ENCODE measurements at places on chromosomes 13 and 19.

- no peak for DNase-seq
Measured at GRCh38 chr19:18558604-18559003, 934 bp downstream of the KXD1 start.

GRCh38 chr19:32748497-32748896, 28.9 kb downstream of the TDRD12 start:
- no peak for DNase-seq

GRCh38 chr13:26538363-26539317, 18.8 kb upstream of the WASF3 start:
- DNase-seq = peak; percentile 70

GRCh38 chr13:87498681-87499080, 172.5 kb upstream of the SLITRK5 start:
- DNase-seq = no peak

DNA sequence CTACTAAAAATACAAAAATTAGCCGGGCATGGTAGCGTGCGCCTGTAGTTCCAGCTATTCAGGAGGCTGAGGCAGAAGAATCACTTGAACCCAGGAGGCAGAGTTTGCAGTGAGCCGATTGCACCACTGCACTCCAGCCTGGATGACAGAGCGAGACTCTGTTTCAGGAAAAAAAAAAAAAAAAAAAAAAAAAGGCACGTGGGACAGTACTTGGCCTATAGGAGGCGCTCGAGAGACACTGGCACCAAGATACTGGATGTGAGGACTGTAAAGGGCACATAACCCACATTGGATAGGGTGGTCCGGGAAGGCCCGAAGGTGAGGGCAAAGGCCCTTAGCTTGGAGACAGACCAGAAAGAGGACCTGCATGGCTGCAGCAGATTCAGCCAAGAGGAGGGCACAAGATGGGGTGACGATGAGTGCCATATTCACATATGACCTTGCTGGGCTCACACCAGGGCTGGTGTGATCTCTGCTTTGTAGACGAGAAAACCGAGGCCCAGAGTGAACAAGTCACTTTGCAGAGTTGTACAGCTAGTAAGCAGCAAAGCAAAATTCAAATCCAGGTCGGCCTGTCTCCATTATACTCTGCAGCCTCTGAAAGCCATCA, 89.4 kb downstream of the DPF1 start:
- DNase-seq = peak; percentile 21

DNA sequence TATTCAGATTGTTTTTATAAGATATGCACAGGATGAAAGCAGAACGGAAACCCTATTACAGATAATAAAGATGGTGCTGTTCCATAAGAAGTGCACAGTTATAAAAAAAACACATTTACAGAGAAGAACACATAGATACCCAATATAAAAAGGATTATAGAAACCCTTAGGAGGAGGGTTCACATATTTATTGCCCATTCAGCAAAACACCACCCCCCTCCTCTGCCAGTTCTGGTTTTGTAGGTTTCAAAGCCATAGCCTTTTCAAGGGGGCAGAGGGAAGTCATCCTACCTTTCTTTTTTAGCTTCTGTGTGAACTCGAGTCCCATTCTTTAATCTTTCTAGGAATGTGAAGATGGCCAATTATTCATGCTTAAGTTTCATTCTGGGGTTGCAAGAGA, 511.2 kb downstream of the GPC5 start:
- DNase-seq = no peak

- peak; percentile 18 for DNase-seq
Measured at GRCh38 chr13:75430436-75431209, 51.3 kb downstream of the TBC1D4 start.

DNA sequence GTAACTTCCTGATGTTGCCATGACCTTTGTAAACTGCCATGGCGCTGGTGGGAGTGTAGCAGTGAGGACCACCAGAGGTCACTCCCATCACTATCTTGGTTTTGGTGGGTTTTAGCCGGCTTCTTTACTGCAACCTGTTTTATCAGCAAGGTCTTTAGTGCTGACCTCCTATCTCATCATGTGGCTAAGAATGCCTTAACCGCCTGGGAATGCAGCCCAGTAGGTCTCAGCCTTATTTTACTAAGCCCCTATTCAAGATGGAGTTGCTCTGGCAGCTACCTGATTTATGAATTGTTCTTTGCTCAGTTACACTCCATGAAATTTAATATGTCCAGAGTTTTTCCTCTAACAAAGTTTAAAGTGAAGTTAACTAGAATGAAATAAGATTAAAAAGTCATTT, 4.6 kb upstream of the EPS15L1 start:
- no peak for DNase-seq

DNA sequence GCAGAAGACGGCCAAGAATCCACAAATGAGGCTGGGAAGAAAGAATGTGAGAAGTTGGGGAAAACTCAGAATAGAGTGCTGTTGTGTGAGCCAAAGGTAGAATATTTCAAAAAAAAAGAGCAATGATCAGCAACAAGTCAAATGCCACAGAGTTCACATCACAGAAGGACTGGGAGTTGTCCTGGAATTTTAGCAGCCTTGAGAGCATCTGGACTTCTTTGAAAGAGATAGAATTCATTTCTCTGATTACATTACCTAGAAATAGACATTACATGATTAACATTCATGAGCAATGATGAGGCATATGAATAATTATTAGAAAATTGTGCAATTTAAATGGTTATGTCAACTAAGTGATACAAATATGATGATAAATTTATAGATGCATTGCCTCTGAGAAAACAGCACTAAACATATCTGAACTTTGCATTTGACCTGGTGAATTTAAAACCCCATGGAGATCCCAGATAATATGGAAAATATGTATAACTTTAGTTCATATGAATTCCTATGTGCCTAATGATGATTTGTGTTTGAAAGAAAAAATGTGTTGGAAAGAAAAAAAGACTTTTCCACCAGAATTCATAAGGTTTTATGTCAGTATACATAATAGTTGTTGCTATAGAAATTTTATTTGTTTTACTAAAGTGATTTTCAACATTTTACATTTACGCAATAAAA, 186.2 kb downstream of the POSTN start:
- DNase-seq = no peak

- DNase-seq = no peak
Measured at GRCh38 chr19:49153167-49153809, 1.9 kb downstream of the HRC start.

- peak; percentile 71 for DNase-seq
Measured at GRCh38 chr13:49495783-49496762, at the start of gene PHF11. PHF11 (plus strand) TSS chr13:49495953; CDS start chr13:49496002, 49 bp downstream.

- no peak for DNase-seq
Measured at GRCh38 chr13:73938372-73939070, 195.7 kb downstream of the KLF12 start.

GRCh38 chr19:38049105-38049649, 142.2 kb downstream of the SIPA1L3 start:
- DNase-seq = no peak

DNA sequence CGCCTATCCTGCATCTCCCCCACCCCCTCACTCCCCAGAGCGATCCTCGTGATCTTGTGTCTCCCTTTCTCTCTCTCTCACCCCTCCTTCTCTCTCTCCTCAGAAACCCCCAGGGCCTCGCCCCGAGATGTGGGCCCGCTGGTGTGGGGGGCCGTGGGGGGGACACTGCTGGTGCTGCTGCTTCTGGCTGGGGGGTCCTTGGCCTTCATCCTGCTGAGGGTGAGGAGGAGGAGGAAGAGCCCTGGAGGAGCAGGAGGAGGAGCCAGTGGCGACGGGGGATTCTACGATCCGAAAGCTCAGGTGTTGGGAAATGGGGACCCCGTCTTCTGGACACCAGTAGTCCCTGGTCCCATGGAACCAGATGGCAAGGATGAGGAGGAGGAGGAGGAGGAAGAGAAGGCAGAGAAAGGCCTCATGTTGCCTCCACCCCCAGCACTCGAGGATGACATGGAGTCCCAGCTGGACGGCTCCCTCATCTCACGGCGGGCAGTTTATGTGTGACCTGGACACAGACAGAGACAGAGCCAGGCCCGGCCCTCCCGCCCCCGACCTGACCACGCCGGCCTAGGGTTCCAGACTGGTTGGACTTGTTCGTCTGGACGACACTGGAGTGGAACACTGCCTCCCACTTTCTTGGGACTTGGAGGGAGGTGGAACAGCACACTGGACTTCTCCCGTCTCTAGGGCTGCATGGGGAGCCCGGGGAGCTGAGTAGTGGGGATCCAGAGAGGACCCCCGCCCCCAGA, 12.8 kb upstream of the TOMM40 start:
- no peak for DNase-seq

DNA sequence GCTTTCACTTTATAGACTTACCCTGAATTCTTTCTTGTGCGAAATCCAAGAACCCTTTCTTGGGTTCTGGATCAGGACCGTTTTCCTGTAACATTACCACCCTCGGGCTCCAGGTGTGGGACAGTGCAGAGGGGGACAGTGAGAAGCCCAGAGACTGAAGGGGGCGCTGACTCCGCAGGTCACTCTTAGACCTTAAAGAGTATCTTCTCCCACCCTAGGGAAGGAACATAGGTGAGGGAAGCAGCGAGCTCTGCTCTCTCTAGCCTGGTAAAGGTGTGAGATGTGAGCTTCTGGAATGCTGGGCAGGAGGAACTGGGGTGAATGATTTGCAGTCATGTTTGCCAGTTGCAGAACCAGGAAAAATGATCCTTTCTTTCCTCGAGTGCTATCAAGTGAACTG, 80.8 kb upstream of the ZNF507 start:
- no peak for DNase-seq

DNA sequence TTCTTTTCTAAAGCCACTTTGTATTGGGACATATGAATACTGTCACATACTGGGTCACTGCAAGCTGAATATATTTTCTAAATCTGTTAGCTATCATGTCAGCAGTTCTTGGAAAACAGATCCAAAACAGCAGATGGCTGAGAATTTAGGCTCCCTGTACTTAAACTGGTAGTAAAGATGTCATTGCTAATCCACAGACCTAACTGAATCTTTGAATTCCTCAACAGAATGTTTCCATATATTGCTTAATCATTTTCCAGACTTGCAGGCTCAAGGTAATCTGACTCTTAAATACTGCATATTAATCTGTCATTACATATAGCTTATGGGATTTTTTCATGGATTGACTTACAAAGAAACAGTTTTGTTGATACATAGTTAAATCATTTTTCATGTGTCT, 639.0 kb upstream of the KLHL1 start:
- peak; percentile 5 for DNase-seq

GRCh38 chr13:40756042-40756441, 14.9 kb downstream of the MRPS31 start:
- no peak for DNase-seq

GRCh38 chr13:21817878-21818277, 147.0 kb downstream of the FGF9 start:
- DNase-seq = no peak

GRCh38 chr19:48108997-48109782, 1.4 kb downstream of the PLA2G4C start:
- DNase-seq = no peak

- no peak for DNase-seq
Measured at GRCh38 chr19:55836340-55836739, at the start of gene NLRP4. NLRP4 (plus strand) TSS chr19:55836540; CDS start chr19:55852081, 15,541 bp downstream.

GRCh38 chr13:110993788-110994187, 78.9 kb upstream of the ANKRD10 start:
- DNase-seq = no peak

- no peak for DNase-seq
Measured at GRCh38 chr19:30312582-30313352, 59.4 kb upstream of the ZNF536 start.

GRCh38 chr19:40797963-40798682, 868 bp upstream of the EGLN2 start:
- DNase-seq = peak; percentile 73

- peak; percentile 62 for DNase-seq
Measured at GRCh38 chr19:18995804-18996241, 37.5 kb downstream of the SUGP2 start.

- peak; percentile 44 for DNase-seq
Measured at GRCh38 chr13:20843166-20843565, 59.4 kb downstream of the XPO4 start.

GRCh38 chr19:54275951-54276350, 5.0 kb downstream of the LILRB2 start:
- no peak for DNase-seq

DNA sequence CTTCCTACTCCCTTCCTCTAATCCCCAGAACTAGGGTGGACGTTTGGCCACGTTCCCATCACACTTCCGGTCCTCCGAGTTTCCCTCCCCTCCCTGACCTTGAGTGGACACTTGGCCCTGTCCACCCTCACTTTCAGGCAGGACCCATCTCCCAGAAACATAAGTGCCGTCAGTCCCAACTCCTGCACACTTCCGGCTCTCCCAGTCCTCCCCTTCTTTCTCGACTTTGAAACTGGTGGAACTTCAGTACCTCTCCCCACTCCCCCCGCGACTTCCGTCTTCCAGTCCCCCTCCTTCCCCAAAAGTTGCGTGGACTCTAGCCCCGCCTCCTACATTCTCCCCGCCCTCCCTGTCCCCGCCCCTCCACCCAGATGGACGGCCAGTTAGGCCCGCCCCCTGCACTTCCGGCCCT, 278 bp upstream of the ZNF274 start:
- no peak for DNase-seq

GRCh38 chr19:46076951-46077814, 36.4 kb upstream of the IGFL4 start:
- peak; percentile 69 for DNase-seq

DNA sequence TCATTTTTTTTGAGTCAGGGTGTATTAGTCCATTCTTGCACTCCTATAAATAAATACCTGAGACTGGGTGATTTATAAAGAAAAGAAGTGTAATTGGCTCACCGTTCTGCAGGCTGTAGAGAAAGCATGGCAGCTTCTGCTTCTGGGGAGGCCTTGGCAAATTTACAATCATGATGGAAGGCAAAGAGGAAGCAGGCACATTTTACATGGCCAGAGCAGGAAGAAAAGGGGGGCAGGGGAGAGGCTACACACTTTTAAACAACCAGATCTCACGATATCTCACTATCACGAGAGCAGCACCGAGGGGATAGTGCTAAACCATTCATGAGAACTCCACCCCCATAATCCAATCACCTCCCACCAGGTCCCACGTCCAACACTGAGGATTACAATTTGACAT, 44.5 kb upstream of the MIR17HG start:
- no peak for DNase-seq

DNA sequence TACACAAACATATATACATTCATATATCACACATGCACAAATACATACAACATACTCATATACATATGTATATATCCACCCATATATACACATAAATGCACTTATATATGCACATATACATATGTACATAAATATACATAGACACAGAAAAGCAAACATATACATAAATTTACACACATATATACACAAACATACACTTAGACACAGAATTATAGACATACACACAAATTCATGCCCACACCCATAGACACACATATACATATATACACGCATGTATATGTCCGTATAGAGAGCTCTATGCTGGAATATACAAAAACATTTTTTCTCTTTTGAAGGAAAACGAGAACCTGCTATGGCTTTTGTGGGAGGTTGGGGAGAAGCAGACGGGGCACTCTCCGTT, 20.6 kb downstream of the PNMA8A start:
- no peak for DNase-seq

Data from cerebellar cortex (tissue), 1 donor.